Epithelial cell of umbilical artery (primary cell): ENCODE measurements at places on chromosomes 5 and 9. TPM values are rescaled to one million over a fixed set of nuclear protein-coding genes. Genes with fewer than 3 reads are reported as not detected.

The RANBP17 gene
- 13.5 and 20.1 TPM in 2 replicates for total RNA-seq

The ANKRD31 gene
- total RNA-seq = not detected in 2 replicates

The ARHGEF28 gene
- 77.3 and 144 TPM in 2 replicates for total RNA-seq

The TAF11L5 gene
- not detected in 2 replicates for total RNA-seq

The ANKRD18A gene
- total RNA-seq = under 0.01 TPM in 2 replicates

The ZNF483 gene
- total RNA-seq = 1.6 and 2.9 TPM in 2 replicates

The RUSC2 gene
- 10.1 and 10.2 TPM in 2 replicates for total RNA-seq

The OR1Q1 gene
- not detected in 2 replicates for total RNA-seq

The OR1K1 gene
- not detected in 2 replicates for total RNA-seq
